GM04504 (cell line): ENCODE measurements at places on chromosomes 2 and 18.

- DNase-seq, result no peak
Observed at GRCh38 chr2:197241596-197241995, 69.0 kb downstream of the ANKRD44 start.

DNA sequence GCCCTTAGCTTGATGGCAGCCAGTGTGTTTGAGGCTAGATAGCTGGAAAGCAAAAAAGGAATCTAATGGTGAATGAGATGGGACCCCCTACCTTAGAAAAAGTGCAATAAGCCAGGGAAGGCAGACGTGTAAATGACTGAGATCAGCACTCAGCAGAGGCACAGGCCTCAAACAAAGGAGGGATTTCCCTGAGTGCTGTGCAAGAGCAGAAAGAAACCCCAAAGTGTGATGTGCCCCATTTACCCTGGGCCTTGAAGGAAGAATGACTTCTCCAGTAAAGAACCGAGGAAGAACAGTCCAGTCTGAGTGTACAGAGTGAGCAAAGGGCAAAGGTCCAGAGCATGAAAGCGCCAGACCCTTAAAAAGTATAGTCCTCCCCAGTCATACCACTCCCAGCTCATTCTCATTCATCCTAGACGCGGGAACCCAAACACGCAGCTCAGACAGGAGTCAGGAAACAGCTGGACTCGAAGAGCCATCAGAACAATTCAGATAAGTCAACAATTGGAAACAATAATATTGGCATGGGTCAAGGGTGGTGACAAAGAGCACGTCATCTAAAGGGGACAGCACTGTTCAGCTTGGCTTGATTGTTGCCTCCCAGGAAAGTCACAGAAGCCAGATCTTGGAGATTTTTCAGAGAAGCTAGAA is 121.7 kb downstream of the INO80D start:
- DNase-seq, result no peak

DNA sequence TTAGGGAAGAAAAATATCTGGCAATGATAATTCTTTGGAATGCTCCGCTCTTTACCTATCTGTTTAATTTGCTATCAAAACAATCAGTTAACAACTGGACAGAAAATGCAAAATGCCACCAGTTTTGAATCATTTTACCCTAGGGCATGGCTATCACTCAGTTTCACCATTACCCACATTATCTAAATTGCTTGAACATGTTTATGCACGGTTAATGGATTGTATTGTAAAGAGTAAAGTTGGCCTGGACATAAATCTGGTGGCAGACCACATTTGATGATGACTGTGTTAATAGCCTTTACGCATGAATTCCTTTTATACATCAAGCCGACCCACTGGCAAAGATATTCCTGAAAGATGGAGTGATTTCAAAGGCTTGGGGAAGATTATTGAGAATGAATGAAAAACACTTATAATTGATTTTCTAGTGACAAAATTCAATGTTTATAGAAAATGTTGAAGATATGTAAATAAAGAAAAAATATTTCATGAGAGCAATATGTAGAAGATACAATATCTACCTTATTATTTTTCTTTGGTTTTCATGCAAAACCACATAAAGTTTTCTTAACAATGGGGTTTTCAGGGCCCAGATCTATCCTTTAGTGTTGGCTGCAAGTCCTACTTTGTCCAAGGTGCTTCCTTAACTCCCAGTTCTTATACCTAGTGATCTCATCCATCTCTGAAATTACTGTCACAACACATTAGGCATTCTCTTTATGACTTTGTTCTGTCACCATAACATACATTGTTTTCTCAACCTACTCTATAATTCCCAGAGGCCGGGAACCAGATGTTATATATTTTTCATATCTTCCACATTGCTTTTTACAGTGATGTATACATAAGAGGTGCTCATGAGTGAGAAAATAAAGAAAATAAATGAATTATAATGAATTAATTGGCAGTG is 265.1 kb downstream of the RIT2 start:
- DNase-seq, result no peak

DNA sequence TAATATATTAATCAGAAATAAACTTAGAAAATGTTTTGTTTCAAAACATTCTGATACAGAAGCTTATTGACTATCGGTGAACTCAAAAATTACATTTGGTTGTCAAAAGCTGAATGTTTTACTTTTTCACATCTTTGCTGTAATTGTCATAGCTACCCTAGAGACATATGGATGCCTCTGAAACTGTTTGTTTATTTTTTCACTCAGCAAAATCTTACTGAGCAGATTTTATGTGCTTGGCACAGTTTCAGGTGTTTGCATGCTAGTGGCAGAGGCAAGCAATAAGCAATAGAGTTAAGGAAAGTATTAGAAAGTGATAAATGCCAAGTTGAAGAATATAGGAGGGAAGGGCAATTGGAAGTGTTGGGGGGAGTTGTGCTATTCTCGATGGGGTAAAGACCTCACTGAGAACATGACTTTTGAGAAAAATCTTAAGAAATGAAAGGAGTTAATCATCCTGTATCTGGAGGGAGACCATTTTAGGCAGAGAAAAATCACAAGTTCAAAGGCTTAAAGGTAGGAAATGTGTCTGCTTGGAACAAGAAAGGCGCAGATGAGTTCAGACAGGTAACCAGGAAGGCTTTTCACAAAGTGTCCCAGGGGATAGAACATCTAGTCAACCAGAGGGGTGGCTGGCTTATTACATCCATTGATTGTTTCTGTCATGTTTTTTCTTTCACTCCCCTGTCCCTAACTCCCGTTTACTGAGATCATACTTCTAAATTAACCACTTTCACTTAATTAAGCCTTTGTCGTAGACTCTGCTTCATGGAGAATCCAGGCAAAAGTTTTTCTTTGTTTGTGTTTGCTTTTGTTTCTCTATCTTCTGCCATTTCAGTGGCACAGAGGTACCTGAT is 27.2 kb upstream of the COBLL1 start:
- DNase-seq, result peak; percentile 39

DNA sequence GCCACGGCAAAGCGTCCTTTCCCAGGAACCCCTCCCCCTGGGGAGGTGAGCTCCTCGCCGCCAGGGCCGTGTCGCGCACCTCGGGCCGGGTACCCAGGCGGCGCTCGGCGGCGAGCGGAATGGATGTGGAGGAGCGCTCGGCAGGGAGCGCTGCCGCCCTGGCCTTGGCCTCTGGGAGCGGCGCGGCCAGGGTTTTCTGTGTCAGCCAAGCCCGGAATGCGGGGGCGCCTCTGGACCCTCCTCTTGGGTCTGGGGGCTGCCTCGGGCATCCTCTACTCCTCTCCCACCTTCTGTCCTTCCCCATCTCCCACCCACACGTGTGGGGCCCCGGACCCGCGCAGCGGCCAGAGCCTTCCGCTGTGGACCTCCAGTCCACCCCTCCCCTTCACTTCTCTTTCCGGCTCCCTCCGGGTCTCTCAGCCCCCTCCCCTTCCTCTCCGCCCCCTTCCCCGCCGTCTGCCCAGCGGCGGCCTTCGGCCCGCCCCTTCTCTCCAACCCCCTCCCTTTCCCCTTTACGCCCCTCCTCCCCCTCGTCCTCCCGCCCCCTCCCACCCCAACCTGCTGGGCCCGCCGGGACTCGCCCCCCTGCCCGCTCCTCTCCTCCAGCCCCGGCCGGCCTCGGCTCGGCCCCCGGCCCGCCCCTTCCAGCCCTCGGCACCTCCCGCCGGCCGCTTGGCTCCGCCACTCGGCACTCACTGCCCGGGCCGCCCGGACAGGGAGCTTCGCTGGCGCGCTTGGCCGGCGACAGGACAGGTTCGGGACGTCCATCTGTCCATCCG is at the start of gene MERTK:
MERTK (plus strand) TSS at position 684 of the 779 bp plus-strand sequence. CDS start 129 bp downstream, outside the sequence.
- DNase-seq, result no peak

GRCh38 chr2:189116979-189117378 is 62.6 kb downstream of the COL5A2 start:
- DNase-seq, result no peak

GRCh38 chr2:33272001-33272400 is 204.4 kb upstream of the RASGRP3 start:
- no peak for DNase-seq

DNA sequence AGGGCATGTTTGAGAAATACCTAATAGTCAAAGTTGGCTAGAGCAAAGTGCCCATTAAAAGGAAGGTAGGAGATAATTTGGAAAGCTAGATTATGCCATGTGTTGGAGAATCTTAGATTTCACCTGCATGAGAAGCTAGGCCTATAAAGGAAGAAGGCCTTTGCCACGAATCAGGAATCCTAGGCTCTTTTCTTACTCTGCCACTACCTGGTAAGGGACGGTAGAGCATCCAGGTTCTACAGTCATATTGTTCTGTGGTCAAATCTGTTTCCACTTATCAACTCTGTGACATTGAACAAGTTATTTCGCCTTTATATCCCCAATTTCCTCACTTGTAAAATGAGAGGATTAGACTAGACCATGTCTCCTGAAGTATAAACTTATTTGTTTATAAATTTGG is 3.6 kb upstream of the KCNJ3 start:
- DNase-seq, result no peak

GRCh38 chr2:199462956-199463692 is 5.4 kb upstream of the SATB2 start:
- DNase-seq, result no peak

DNA sequence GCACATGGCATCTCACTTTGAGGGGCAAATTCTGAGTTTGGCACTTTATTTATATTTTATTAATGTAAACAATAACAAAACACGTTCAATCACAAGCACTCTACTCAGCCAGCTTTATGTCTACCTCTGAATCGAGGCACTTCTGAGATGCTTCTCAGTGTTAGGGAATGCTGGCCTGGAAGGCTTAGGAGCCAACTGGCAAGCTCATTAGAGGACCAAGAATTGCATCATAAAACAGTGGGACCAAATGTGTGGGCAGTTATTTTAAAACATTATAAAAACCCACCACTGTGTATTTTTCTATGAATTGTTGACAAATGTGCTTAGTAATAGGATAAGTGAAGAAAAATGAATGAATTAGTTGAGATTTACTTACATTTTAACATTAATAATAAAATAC is 46.8 kb upstream of the SMIM21 start:
- DNase-seq, result no peak

DNA sequence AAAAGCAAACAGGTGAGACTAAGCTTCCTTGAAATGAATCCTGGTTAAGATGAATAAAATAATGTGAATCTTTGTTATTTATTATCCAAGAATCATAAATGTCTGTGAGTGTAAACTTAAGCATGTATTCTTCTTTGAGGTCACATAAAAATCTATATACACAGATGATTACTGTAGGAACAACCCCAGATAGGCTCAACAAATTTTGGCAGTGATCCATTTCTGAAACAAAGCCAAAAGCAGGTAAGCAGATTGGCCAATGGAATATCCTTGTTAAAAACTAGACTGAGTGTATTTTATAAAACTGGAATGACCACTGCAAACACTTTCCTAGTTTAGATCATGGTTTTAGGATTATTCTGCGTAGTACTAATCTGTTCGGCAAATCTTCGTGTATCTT is 11.3 kb downstream of the SCYGR5 start:
- no peak for DNase-seq

DNA sequence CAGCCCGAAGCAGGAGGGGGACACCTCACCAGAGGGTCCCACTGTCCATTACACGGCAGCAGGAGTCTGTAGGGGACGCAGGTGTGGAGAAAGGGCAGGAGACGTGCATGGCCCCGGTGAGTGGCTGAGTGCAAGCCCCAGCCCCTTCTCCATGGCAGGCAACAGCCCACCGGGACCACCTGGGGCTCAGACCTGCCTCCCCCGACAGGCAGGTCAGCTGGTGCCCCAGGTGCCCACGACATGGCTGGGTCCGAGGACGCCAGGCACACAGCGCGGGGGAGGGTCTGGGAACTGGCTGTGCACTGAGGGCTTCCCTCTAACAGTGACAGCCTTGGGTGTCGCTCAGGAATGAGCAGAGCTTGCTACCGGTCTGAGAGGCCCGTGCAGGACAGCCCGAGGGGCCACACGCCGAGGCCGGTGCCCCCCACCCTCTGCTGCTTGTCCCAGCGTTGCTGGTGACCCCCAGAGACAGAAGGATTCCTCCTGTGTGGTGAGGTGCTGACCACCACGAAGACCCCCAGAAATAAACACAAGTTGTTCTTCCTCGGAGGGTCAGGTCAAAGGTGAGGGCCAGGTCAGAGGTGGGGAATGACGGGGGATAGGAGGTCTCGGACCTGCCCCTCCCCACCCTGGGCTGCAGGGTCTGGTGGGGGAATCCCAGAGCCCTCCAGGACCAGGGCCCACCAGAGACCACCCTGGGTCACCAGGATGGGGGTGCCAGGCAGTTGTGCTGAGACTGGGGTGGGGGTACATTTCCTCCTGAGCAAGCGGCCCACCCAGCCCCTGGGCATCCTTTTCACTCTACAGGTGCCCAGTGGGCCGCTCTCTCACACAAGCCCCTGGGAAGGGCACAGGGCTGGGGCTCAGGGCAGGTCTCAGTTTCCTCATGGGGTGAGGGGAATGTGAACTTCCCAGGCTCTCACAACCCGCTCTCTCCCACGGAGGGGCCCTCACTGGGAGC is 50.6 kb downstream of the SLC66A2 start:
- DNase-seq, result no peak

GRCh38 chr18:76788571-76789317 is 33.6 kb upstream of the ZNF236 start:
- DNase-seq, result no peak

DNA sequence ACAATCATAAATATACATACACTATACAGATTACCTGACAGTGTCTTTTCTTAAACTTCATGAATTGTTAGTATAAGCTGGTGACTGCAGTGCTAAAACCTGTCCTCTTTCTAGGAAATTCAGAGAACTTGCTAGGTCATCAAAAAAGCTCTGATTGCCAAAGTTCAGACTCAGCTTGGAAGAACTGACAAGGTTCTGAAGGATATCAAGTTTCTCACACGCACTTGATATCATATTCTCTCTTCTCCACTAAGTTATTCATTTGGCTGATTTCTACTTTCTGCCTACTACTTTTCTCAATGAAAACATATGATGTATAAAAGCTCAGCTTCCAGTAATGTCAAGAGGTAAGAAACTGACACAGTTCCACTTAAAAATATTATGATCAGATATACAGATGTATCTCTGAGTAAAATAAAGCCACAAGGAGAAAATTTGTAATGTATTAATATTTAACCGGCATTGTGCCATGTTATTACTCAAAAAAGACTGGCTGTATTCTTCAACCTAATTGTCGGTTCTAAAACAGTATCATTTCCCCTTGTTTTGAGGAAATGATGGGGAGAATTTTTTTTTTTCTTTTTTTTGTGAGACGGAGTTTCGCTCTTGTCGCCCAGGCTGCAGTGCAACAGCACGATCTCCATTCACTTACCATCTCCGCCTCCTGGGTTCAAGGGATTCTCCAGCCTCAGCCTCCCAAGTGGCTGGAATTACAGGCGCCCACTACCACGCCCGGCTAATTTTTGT is 2.4 kb downstream of the OSBPL1A start:
- DNase-seq, result no peak

DNA sequence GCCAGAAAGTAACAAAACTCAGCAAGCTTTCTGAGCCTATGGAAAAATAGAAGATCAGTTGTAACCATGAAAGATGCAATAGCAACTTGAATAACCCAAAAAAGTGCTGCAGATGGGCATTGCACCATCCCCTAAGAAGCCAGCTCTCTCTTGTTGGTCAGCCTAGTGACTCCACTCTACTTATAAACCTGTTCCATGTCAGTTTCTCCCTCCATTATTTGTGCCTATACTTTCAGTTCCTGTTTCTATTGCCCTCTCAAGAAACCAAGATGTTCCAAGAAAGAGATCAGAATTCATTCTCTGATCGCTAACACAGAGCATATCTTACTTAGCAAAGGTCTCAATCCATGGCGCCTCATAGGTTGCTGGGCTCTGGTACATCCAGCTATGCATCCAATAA is 170.3 kb upstream of the MAP2 start:
- no peak for DNase-seq
